NCI-H524 treated with DMSO at 0.1 percent for 48 hours (cell line): ENCODE measurements at places on chromosomes 12 and 14.
A peak's percentile ranks its signal among the peaks of the same experiment; 100 is the strongest.

DNA sequence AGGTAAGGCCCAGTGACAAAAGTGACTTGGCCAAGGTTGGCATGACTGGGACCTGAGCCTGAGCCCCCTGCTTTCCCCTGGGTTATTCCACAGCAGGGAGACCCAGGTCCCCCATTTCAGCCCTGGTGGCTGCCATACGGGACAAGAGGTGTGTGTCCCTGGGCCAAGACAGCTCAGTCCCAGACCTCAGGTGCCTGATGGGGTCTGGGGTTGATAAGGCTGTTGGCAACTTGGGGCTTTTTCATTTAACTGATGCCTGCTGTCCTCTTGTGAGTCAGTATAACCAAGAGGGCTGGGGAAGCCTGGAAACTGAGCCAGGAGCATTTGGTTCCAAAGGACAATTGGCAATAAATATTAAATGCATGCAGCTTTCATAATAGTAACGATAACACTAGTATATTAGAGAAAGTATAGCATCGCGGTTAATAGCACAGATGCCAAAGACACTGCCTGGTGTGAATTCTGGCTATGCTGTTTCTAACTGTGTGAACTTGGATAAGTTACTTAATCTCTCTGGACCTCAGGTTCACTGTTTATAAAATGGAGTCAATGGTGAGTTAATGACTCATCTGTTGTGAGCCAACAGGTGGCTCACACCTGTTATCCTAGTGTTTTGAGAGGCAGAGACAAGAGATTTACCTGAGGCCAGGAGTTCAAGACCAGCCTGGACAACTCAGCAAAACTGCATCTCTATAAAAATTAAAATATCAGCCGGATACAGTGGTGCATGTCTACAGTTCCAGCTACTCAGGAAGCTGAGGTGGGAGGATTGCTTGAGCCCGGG is 898 bp downstream of the SDSL start:
- DNase-seq = no peak

- no peak for DNase-seq
These were observed 31.2 kb upstream of the OTOGL start for GRCh38 chr12:80068173-80068572.

GRCh38 chr12:55685671-55686070 is 22.0 kb downstream of the ITGA7 start:
- no peak for DNase-seq

GRCh38 chr12:55051197-55051947 is 31.6 kb downstream of the NEUROD4 start:
- DNase-seq = no peak

DNA sequence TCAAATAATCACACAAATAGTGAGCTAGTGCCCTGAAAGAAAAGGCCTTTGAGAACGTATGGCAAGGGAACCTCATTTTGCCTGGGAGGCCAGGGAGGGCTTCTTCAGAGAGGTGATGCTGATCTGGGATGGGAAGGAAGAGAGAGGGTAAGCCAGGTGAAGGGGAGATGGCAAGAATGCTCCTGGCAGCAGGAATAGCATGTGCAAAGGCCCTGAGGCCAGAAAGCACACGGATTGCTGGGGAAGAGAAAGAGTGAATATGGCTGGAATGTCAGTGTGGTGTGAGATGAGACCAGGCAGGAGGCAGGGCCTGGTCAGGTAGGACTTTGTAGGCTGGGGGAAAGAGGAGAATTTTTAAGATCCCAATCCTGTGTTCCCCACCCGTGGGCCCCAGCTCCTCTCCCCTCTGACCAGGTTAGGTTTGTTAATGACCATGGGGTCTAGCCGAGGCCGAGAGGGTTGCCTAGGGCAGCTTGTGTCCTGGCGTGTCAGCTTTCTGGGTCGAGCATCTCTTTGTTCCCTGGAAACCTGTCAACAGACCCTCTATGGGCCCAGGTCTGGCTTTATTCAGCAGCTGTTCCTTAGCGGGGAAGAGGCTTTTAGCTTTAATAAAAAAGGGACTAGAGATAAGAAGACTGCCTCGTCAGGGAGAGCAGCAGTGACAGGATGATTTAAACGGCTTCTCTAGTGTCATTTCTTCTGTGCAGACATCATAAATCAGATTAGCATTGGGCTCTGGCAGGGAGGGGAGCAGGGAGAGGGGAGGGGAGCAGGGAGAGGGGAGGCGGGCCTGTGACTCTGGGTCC is 123.4 kb downstream of the ADCK1 start:
- peak; percentile 36 for DNase-seq
